Karpas-422 (cell line): ENCODE measurements at places on chromosomes 7 and 10. TPM values are rescaled to one million over a fixed set of nuclear protein-coding genes. Genes with fewer than 3 reads are reported as not detected.
A peak's percentile ranks its signal among the peaks of the same experiment; 100 is the strongest.

MYL10 gene
- not detected in 2 replicates for total RNA-seq

GRCh38 chr10:11638055-11638698 is 26.7 kb upstream of the USP6NL start:
- no peak overlapping the region for H3K27ac ChIP-seq
- DNase-seq = peak; percentile 88
- peaks cover 46% of the 10 kb centered on the region for H3K4me1 ChIP-seq
- H3K27me3 ChIP-seq = no peaks in the 10 kb centered on the region
- H3K4me3 ChIP-seq = peak overlapping the region; percentile 57

WNT16 gene
- not detected in 2 replicates for total RNA-seq

INTS15 gene
- 14.0 and 35.2 TPM in 2 replicates for total RNA-seq
